ENCODE measurements at places on chromosomes 4 and X.

GRCh38 chr4:170425521-170426143 lies 335.9 kb upstream of the AADAT start:
- DNase-seq: no peak

GRCh38 chr4:73505567-73505966 lies 24.0 kb downstream of the AFM start:
- no peak for DNase-seq

GRCh38 chr4:141473026-141473540 lies 163.3 kb upstream of the IL15 start:
- no peak for DNase-seq

- DNase-seq: peak; percentile 35
These were observed 759 bp upstream of the TBC1D1 start for GRCh38 chr4:37889849-37890800.

DNA sequence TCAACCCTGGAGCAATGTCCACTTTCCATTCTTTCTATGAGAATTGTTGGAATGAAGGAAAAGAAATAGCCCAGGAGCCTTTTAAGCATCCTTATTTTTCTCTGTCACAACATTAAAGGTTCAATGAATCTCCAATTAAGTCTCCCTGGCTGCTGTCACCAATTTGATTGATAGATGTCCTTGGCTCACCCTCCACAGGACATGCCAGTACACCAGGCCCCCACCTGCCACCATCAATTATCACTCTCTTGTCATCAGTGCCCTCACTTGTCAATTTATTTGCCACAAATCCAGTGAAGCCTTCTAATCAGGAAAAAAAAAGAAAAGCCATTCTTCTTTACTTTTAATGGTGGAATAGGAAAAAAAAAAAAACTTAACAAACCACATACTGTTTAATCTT lies 453.6 kb downstream of the CENPC start:
- DNase-seq: no peak

GRCh38 chr4:176499518-176499917 lies 179.8 kb downstream of the SPCS3 start:
- no peak for DNase-seq

DNA sequence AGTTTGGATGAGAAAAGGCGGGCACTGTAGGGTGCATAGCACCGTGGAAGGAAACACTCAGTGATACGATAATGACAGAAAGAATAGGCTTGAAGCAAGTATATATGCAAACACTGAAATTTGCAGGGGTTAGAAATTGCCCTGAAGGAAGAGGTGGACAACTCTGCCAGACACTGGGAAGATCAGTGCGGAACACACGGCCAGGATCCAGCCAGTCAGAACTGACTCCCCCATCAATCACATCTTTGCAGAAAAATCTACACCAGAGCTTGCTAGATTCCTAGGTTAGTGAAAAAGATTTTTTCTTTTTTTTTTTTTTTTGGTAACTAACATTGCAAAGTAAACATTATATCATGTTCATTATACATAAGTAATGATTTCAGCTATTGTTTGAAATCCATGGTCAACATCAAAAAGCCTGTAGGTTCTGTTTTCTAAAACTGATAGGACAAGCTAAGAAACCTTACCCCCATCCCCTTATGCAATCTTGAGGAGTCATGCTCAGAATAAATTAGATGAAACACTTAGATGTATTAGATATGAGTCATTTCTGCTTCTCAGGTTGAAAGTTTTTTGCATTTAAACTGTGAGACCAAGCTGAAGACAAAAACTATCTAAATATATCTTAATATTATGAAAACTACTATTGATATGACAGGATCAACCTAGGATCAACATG lies 38.9 kb downstream of the TRIML1 start:
- no peak for DNase-seq

DNA sequence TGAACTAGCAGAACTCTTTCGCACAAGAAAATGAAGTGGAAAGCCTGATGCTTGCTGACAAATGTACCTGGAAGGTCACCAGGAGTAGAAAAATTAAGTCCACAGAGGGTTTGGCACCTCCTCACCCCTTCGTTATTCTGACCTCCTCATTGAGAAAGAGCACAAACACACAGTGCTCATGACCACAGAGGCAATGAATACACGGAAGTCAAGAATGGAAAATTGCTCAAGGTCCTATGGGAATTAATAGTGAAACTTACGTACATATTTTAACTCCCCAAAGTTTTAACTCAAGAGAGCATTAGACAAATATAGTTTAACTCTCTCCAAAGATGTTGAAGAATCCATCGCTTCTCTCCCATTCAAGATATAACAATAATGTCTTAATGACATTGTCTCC lies 83.6 kb upstream of the CAMK2D start:
- DNase-seq: no peak

GRCh38 chr4:183588169-183588675 lies 70.8 kb downstream of the RWDD4 start:
- DNase-seq: no peak

- DNase-seq: no peak
These were observed 109.2 kb downstream of the GUCY2F start for GRCh38 chrX:109372716-109373115.

- DNase-seq: no peak
These were observed 256.4 kb upstream of the GRID2 start for GRCh38 chr4:92047209-92047875.

DNA sequence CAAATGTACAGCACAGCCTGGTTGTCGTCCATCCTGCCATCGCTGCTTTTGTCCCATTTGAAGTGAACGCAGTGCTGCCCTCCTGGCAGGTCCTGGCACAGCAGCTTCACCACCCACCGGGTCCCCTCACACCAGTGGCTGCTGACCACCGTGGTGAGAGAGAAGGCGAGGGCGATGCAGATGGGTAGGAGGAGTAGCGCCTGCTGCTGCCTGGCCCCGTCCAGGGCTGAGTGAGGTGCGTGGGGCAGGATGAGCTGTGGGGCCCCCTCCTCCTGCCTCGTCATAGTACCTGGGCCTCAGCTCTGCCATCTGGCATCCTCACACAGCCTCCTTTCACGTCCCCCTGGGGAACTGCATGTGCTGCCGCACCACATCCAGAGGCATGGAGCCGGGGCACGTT lies 1.8 kb downstream of the DCAF8L2 start:
- no peak for DNase-seq

DNA sequence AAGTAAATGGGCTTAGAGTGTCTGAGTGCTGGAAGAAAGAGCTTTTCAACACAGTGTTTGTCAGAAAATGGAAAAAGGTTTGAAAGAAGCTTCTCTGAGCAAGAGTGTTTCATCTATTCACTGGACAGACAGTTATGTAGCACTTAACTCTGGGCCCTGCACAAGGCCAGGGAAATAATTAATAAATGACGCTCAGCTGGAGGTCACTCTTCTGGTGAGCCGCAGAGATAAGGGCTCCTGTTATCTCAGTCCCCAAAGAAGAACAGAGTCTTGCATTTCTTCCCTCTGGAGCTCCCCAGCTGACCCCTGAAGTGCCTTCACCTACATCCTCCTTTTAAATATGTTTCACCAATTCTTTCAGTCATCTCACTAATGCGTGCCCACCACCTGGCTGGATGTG lies 90.4 kb downstream of the SLC16A2 start:
- no peak for DNase-seq

DNA sequence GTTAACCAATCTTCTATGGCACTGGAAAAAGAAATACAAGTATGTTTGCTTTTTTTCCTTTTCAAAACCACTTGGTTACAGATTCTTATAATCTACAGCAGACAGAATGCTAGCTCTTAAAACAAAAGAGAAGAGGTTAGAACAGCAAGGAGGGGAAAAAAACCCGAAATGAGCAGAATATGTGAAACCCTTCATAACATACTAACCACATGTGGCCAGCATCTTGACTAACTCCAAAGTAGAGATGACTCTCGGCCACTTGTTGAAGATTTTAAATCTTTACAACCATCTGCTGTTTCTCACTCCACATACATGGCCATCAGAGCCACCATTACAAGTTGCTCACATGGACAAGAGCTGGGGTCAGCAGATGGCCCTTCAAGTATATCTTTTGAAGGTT lies 100.3 kb downstream of the PAPSS1 start:
- DNase-seq: no peak

DNA sequence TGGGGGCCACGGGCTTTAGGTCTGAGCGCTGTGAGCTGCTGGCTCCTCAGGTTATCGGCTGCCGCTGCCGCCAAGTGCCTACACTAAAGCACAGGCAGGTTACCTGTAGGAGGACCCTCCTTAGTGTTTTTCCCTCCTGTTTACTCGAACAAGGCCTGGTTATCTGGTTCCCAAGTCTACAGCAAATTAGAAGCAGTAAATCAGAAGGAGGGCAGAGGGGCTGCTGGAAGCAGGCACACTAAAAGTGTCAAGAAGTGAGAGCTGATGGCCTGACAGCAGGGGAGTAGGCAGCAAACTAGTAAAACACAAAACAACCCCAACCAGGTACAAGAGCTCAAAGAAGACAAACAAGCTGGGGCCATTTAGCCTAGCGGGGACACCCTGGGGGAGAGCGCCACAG lies 125.0 kb upstream of the PJA1 start:
- no peak for DNase-seq
